Activated CD4-positive, alpha-beta T cell treated with anti-CD3 and anti-CD28 coated beads, Interleukin-2, amount 10 ng/mL, durations not matched to agents 24 days and 14 days (primary cell): ENCODE measurements at places on chromosomes 5 and 9. TPM values are rescaled to one million over a fixed set of nuclear protein-coding genes. Genes with fewer than 3 reads are reported as not detected.

DNA sequence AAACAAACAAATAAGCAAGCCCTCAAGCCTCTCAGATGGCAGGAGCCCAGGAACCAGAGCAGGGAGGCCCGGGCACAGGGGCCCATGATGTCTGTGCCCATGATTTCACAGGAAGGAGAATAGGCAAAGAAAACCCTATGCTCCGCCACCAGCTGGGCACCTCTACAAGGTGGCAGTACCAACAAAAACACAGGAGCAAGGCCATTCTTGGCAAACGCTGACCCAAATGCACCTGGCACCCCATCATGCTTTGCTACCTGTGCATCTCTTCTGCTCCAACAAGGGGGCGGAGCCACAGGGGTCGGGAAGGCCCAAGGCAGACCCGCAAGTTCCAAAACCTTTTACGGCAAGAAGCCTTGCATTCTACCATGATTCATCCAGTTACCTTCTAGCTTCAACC, 3.1 kb downstream of the BRD3 start:
- no peak for DNase-seq

DNA sequence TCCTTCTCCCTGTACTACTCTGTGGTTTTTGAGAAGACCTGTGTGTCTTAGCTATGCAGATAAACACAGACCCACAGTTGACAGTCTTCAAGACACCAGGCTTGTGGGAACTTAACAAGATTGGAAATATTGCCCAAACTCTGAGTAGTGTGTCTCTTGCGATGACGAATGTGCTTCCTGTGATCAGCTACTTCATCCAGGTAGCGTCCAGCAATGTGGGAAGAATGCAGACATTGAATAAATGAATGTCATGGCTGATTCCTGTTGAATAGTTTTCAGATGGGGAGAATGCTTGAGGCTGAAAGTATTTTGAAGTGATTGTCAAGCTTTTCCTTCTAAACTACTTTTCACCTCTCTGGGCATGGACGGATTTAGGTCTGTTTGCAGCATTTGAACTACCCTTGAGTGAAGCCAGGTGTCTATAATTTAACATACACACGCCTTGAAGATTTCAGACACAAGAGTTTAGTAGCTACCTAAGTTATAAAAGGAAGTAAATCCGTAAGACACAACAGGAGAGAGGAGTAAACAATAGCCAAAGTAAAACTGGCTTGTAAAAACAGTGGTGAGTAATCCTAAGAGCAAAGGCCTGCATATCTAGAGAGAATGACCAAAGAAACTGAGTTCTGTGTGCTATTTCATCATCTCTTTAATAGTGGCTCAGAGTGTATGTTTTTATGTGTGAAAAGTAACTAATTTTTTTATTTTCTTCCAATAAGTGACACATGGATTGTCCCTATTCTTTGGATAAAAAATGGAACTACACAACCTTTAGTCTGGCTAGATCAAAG, 30.0 kb upstream of the ARL14EPL start:
- no peak for DNase-seq

GRCh38 chr9:109341561-109341960, 20.7 kb upstream of the EPB41L4B start:
- DNase-seq, result no peak

DNA sequence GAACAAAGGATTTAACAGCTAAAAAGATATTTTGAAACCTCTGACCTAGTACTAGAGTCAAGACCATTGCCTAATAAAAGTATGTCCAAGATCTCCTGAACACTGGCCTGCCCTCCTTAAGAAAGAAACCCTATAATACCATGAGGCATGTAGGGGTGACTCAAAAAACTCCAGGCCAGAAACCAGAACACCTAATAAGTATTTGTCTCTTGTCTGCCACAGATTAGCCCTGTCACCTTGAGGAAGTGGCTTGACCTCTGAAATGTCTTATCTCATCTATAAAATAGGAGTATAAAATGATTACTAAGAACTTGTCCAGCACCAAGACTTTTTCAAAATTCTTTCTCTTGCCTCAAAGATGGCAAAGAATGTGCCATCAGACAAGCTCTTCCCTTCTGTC, 125.5 kb upstream of the RASGRF2 start:
- no peak for DNase-seq

- DNase-seq, result no peak
Measured at GRCh38 chr9:76365028-76365427, 29.2 kb downstream of the RFK start.

DNA sequence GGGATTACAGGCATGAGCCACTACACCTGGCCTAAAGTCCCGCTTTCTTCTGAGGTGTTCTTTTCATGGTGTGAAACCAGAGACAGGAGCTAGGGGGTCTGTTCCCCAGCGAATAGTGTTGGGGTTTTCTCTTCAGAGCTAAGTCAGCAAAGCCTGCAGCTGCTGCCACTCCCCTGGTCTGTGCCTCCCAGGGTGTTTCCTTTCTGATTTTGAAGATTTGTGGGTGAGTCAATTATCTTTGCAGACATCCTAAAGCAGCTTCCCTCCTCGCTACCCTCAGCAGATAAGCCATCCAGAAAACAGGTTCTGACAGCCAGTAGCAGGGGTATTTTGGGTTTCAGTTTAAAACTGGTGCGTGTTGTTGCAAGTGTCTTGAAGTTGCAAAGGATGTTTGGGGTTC, 72.0 kb upstream of the IQGAP2 start:
- peak; percentile 84 for DNase-seq

- DNase-seq, result no peak
Measured at GRCh38 chr9:87387351-87388011, 110.2 kb upstream of the DAPK1 start.

DNA sequence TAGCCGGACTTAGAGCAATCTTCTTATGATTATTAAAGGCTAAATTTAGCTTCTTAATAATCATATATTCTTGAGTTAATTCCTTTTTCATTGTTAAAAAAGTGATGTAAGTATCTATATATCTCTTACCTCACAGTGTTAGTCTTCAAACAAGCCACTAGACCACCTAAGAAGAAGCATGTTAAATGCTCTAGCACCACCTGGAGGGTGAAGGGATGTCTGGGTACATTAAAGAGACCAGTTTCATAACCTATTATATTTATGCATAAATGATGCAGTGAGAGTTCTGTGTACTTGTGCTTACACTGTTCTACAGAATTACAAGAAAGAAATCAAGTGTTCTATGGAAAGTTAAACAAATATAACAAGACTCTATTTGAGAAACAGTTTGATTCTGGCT, 55.9 kb upstream of the SLCO6A1 start:
- DNase-seq, result no peak

GRCh38 chr9:136348691-136349090, 14.9 kb downstream of the DNLZ start:
- no peak for DNase-seq

DNA sequence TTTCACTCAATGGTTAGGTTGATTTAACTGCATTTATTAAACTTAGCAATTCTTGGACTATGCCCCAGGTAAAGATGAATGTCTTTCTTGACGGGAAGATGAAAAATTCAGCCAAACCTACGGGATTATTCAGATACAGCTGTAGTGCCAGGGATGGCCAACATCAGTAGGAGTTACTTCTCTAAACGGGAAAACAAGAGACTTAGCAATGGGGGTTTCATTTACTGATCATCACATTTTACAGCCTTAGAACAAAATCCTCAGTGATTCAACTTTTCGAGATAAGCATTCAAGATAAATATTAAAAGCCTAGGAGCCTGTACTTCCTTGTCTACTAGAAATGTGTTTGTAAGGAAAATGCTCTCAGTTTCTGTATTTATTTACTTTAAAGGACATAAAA, 46.1 kb downstream of the S1PR3 start:
- DNase-seq, result no peak

GLRA1 gene
- total RNA-seq, result not detected in 2 replicates

PRDM9 gene
- total RNA-seq, result not detected in 2 replicates

FIBCD1 gene
- total RNA-seq, result not detected in 2 replicates
